NCI-H1417 treated with DMSO at 0.1 percent for 48 hours (cell line): ENCODE measurements at places on chromosomes 11 and 22.

GRCh38 chr22:46775850-46776826 lies 13.7 kb downstream of the TBC1D22A start:
- DNase-seq, result no peak

DNA sequence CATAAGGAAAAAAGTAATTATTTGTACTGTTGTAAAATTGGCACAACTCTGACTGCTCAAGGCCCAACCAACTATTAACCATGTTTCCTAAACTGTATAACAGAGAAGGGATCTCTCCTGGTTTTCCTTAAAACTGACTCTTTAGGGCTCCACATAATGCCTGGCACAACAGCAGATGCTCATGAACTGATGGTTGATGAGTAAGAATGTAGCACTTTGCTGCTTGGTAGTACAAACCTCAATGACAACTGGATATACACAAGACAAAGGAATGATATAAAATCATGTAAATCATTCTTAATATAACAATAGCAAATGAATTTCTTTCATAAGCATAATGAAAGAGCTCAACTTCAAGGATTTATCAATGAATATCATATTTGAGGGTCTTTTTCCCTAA lies 11.7 kb downstream of the MSANTD2 start:
- DNase-seq, result no peak

DNA sequence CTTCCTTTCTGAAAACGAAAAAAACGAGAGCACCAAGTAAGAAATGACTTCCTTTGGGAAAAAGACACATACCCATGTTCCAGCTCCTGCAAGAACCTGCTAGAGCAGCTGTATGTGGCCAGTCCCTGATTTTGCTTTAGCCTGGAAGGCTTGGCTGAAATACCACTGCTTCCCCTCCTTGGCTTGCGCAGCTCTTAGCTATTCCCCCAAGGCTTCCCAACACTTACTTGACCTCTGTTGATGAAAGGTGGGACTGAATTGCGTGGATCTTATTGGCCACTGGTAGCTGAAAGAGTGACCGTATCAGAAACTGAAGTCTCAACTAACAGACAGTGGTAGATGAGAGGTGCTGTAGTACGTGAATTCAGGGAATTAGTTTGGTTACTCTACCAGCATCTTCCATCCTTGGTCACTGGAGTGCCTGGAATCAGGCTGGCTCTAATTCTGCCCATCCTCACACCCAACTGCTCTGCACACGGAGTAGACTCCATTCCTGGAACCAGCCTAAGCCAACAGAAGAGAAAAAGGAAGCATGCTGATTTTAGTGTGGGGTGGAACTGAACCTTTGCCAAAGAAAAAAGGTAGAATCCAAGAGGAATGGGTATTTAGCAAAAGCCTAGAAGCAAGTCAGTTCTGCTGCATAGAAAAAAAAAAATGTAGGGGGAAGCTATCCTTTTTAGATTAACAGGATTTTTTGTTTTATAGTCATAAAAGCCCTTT lies 73.8 kb upstream of the CRTAM start:
- DNase-seq, result no peak

DNA sequence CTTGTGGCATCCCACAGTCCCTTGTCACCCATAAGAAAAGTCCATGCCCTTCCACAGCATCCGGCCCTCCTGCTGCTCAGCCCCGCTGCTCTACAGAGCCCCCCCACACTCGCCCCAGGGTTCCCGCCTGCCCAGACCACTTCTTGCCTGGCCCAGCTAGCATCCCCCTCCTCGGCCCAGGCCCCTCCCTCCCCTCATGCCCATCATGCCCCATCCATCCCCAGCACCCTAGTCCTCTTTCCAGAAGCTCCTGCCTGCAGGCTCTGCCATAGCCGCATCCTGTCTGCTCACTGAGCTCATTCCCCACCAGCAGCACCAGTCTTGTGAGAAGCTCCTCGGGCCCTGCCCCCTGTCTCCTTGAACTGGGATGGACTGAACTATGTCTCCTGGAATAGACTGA lies 54.4 kb downstream of the LINC01488 start:
- no peak for DNase-seq

DNA sequence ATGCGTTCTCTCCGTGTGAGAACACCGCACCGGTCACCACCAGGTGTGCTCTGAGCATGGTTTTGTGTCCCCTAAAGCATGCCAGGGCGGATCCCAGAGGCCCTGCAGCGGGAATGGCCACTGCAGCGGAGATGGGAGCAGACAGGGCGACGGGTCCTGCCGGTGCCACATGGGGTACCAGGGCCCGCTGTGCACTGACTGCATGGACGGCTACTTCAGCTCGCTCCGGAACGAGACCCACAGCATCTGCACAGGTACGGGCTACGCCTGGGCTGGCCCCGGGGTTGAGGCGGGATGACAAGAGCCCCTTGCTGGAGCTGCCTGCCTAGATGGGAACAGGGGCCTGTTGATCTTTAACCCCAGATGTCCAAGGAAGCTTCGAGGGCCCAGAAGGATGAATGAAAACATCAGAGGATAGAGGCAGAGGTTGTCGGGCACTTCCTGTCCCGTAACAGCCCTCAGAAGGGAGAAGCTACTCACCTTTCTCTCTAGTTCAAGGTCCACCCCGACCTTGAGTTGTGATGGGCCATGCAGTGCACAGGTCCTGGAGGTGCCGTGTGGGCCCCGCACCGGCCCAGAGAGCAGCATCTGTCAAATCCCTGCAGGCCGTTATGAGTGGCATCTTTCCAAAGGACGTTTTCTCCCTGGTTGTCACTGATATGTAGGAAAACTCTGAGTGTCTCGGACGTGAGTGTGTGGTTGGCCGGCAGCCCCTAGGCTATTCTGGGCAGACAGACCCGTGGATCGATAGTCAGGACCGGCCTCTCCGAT lies 3.3 kb downstream of the CRELD2 start:
- no peak for DNase-seq

DNA sequence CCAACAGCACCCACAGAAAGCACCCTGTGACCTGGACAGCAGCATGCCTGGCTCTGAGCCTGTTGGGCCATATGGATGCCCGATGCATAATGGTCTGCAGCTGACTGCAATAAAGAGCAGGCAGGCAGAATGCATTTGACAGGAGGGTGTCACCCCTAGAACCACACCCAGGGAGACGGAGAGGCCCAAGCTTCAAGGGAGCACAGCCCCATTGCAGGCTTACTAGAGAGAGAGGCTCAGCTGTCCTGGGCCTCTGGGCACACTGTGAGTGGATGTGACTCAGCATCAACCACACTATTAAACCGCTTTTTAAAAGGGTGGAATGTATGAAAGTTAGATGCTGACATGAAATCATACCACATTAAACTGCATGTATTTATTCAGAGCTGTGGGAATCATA lies 365.3 kb downstream of the CTTN start:
- no peak for DNase-seq

GRCh38 chr11:69551963-69552362 lies 70.5 kb downstream of the LINC01488 start:
- DNase-seq, result no peak

DNA sequence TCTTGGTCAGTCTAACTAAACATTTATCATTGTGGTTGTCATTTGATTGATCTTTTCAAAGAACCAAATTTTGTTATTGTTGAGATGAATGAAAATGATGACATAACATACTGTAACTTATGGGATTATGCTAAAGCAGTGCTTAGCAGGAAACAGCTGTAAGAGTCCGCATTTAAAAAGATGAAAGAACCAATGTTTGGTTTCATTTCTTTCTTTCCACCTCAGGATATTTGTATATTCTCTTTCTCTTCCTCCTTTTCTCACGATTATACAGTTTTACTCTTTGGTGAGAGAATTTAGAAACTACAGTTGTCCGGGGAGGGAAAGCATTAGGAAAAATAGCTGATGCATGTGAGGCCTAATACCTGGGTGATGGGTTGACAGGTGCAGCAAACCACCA lies 23.1 kb downstream of the PIH1D2 start:
- no peak for DNase-seq

DNA sequence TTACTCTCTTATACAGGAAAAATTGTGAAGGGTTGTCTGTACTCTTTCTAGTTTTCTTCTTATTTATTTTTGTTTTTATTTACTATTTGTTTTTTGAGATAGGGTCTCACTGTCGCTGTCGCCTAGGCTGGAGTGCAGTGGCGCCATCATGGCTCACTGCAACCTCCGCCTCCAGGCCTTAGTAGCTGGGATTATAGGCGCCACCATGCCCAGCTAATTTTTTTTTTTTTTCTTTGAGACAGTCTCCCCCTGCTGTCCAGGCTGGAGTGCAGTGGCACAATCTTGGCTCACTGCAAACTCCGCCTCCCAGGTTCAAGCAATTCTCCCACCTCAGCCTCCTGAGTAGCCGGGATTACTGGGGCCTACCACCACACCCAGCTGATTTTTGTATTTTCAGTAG lies 18.4 kb downstream of the CUL5 start:
- DNase-seq, result no peak

DNA sequence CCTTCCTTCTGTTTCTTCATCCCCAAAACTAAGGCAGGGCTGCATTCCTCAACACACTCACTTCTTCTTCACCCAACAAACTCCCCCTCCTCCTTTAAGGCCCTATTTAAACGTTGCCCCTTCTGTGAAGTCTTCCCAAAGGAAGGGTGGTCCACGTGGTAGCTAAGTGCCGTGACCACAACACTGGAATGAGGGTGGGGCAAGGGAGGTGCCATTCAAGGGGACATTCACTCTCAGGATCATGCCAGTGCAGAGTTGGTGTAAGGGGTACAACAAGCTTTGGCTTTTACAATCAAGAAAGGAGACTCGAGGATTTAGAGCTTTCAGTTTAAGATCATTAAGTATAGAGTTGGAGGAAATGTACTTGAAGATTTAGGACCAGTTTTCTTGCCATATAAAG lies 8.0 kb upstream of the MS4A10 start:
- no peak for DNase-seq

DNA sequence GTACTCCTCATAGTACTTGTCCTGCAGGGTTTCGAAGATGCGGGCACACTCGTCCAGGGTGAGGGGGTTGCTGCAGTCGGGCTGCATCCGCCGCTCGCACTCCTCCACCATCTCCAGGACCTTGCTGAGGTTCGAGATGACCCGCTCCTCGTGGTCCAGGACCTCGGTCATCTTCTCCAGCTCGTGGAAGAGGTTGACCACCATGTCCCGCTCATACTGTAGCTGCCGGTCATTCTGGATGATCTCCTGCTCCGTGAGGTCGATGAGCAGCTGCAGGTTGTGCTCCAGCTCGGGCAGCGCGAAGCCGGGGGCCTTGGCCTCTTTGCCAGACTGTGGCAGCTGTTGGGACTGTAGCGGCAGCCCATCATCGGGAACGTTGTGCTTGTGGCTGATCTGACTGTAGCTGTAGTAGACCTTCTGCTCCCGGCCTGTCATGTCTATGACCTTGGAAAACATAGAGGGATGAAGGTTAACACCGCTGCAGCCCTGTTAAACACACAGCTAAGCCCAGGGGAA lies 13.0 kb downstream of the TFIP11 start:
- no peak for DNase-seq

DNA sequence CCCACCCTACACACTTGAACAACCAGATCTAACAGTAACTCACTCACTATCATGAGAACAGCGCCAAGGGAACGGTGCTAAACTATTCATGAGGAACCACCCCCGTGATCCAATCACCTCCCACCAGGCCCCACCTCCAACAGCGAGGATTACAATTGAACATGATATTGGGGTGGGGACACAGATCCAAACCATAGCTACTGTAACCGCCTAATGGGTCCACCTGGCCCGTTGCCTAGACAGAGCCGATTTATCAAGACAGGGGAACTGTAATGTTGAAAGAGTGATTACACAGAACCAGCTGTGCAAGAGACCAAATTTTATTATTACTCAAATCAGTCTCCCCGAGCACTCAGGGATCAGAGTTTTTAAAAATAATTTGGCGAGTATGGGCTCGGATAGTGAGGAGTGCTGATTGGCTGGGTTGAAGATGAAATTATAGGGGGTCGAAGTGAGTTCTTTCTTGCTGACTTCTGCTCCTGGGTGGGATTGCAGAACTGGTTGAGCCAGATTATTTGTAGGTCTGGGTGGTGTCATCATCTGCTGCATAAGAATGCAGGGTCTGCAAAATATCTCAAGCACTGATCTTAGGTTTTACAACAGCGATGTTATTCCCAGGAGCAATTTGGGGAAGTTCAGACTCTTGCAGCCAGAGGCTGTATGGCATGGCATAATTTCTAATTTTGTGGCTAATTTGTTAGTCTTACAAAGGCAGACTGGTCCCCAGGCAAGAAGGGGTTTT lies 17.9 kb upstream of the ZC3H12C start:
- no peak for DNase-seq

- no peak for DNase-seq
Measured at GRCh38 chr11:20277014-20277413, 86.5 kb upstream of the HTATIP2 start.

DNA sequence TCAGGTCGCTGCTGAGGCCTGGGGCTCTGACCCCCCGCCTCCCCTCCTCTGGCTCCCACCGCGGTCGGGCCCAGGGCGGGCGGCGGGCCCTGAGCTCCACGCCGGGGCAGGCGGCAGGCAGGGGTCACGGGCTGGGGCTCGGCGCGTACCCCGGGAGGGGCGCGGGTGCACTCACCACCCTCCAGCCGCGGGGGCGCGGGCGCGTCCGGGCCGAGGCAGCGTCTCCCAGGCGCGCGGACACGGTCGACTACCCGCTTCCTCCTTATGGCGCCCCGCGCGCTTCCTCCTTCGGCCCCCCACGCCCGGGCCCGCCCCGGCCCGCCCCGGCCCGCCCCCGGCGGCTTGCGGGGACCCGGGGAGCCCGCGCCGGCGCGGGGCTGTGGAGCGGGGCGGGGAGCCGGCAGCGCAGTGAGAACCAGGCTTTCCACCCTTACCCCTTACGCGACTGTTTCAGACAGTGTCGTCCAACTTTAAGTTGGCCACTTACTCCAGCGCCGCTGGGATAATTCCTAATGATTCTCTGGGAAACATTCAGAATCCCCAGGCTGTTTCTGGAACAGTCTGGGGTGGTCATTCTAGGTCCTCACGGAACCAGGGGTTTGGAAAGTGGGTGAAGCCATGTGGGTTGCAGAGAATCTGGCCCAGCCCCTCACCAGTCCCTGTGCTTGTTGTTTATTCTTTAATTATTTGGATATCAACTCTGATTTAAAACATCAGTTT lies at the start of gene BID:
Gene BID (minus strand): TSS at position 264 of the 720 bp plus-strand sequence. CDS start 24,353 bp downstream, outside the sequence.
- DNase-seq, result no peak

GRCh38 chr11:94183886-94184264 lies 55.2 kb downstream of the PANX1 start:
- DNase-seq, result no peak

DNA sequence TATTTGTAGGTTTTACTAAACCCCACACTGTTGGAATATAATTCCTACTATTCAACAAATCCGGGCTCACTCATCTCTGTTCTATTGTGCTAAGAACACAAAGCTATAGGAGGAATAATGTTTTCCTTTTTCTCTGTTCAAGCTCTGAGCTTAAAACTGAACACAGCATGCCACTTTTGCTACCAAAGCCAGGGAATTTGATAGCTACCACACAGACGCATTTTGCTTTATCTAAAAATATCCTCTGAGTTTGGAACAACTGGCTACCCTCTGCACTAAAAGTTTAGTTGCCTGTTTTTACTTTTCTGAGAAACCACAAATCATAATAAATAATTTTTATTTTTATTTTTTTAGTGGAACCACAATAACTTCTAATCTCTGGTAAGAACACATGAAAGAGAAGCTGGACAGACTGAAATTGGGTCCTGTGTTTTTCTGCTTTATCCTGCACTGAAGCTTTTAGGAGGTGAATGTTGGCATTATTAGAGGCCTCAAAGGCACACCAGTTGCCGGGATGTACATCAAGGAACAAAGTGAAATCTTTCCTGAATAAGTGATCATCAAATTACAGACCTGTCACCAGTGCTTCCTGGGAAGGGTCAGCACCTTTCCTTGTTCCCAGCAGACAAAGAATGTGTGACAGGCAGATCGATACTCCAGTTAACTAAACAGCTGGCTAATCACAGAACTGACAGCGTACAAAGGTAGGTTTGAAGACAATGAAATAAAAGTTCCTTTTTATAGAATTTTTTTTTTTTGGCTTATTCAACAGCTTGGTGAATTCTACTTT lies 523.2 kb upstream of the TENM4 start:
- no peak for DNase-seq

GRCh38 chr11:15495462-15495861 lies 380.7 kb downstream of the INSC start:
- no peak for DNase-seq
